IMR-90 (cell line): ENCODE measurements at places on chromosomes 12 and 14.
A peak's percentile ranks its signal among the peaks of the same experiment; 100 is the strongest.

DNA sequence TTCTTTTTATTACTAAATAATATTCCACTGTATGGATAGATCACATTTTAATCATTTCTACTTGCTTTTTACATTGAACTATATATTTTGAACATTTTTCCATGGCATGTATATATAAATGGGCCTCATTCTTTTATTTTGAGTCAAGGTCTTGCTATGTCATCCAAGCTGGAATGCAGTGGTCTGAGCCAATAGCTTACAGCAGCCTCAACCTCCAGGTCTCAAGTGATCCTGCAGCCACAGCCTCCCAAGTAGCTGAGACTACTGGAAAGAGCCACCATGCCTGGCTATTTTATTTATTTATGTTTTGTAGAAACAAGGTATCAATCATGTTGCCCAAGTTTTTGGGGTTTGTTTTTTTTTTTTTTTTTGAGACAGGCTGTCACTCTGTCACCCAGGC, 7.6 kb downstream of the FCF1 start:
- H3K27me3 ChIP-seq: no peaks in the 10 kb centered on the region
- H3K27ac ChIP-seq: no peak overlapping the region
- H3K36me3 ChIP-seq: peaks cover 18% of the 10 kb centered on the region
- H3K4me1 ChIP-seq: no peaks in the 10 kb centered on the region
- no peak overlapping the region for H3K4me3 ChIP-seq

- H3K4me1 ChIP-seq: peaks cover 12% of the 10 kb centered on the region
- H3K36me3 ChIP-seq: peaks cover 12% of the 10 kb centered on the region
- H3K4me3 ChIP-seq: peak overlapping the region; percentile 59
- DNase-seq: peak; percentile 83
These were observed 2.4 kb upstream of the NAB2 start for GRCh38 chr12:57086493-57087009.

DNA sequence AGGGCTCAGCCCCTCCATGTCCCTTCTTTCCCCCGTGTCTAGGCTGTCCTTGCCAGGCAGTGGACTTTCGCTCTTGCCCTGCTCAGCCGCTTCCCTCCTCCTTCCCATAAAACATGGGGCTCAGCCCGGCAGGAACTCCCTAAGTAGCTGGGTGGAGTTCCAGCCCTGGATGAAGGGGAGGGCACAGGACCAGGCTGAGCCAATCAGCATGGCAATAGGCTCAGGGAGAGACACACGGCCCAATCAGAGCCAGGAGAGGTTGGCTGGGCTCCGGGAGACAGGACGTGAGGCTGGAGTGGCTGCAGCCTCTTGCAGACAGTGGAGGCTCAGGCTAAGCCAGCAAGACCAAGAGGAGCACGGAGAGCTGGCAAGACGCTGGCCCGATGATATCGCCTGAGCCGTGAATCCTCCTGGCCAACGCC, 54.3 kb downstream of the GALNT9 start:
- peaks cover 22% of the 10 kb centered on the region; the same call in 1 of the 2 replicates for H3K27me3 ChIP-seq
- no peaks in the 10 kb centered on the region for H3K36me3 ChIP-seq
- H3K4me1 ChIP-seq: no peaks in the 10 kb centered on the region
- no peak overlapping the region for H3K4me3 ChIP-seq
- H3K27ac ChIP-seq: no peak overlapping the region

DNA sequence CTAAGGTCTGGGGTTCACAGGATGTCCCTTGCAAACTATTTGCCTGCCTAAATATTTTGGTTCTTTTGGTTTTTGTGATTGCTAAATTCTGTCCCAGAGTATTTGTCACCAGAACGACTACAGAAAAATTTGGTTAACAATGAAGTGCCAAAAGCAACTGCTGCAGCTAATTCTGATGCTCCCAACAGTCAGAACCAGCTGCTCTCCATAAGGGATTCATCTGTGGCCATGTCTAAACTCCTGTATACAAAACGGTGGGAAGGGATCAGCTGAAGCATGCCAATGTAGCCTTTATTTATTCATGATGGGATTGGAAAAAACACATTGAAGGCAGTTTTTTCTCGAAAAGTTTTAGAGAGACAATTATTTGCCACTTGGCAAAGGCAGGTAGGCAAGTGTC, 29.3 kb upstream of the PELI2 start:
- no peak overlapping the region for H3K27ac ChIP-seq
- no peak for DNase-seq
- H3K4me3 ChIP-seq: no peak overlapping the region
- peaks cover 2% of the 10 kb centered on the region; the same call in 1 of the 2 replicates for H3K4me1 ChIP-seq
- no peaks in the 10 kb centered on the region for H3K36me3 ChIP-seq

- no peak overlapping the region for H3K4me3 ChIP-seq
- no peaks in the 10 kb centered on the region for H3K27me3 ChIP-seq
- H3K4me1 ChIP-seq: no peaks in the 10 kb centered on the region
- H3K27ac ChIP-seq: no peak overlapping the region
- H3K36me3 ChIP-seq: no peaks in the 10 kb centered on the region
- DNase-seq: no peak
These were observed 77.7 kb downstream of the MAP3K9 start for GRCh38 chr14:70731447-70732239.

DNA sequence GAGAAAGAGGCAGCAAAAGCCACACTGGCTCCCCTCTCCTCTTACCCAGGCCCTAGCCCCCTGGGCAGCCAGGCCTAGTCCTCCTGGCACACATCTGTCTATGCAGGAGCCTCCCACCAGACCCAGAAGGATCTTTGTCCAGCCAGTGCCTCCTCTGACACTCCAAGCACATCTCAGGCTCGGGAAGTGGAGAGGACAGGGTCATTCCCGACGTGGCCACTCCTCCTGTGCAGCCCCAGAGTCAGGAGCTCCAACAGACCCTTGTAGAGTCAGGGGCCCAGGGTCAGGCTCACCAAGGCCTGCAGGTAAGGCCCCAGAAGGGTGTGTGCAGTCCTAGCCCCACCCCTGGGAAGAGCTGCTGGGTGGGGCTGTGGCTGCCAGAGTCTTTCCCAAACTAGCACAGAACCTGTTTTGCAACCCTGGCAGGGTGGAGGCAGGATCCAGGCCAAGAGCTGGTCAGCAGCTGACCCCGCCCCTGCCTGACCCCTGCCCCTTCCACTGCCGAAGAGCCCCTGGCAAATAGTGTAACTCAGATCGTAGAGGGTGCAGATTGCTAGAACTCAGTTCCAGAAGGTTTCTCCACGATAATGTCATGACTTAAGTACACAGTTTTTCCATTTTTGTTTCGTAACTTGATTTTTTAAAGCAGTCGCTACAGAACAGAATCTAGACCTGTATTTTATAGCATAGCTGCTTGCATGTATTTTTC, 26.6 kb upstream of the PNMA1 start:
- peak overlapping the region; percentile 50; the same call in 1 of the 2 replicates for H3K27ac ChIP-seq
- H3K27me3 ChIP-seq: no peaks in the 10 kb centered on the region
- H3K4me1 ChIP-seq: peaks cover 51% of the 10 kb centered on the region
- peaks cover 26% of the 10 kb centered on the region for H3K36me3 ChIP-seq

DNA sequence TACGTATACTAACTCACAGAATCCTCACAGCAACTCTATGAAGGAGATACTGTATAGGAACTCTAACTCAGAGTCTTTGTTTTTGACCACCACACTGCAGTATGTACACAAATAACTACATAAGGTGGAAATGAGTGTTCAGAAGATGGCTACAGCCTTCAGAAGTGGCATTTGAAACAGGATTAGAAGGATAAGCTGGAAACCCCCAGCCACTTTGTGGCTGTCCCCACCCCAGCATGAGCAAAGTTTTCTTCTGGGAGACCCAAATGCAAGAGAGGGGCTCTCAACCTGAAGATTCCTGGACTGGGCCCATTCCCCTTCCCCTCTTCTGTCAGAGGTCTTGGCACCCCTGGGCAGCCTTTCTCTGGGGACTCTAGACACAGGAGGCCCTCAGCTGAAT, 43.2 kb upstream of the PNMA1 start:
- H3K27me3 ChIP-seq: no peaks in the 10 kb centered on the region
- H3K27ac ChIP-seq: no peak overlapping the region; the same call in 1 of the 2 replicates
- DNase-seq: no peak

GRCh38 chr12:124098887-124099286, 125.9 kb downstream of the ZNF664 start:
- no peak for DNase-seq
- H3K27ac ChIP-seq: no peak overlapping the region
- H3K27me3 ChIP-seq: peaks cover 36% of the 10 kb centered on the region
- no peaks in the 10 kb centered on the region for H3K4me1 ChIP-seq
- H3K36me3 ChIP-seq: no peaks in the 10 kb centered on the region

GRCh38 chr14:57378661-57379060, 11.7 kb upstream of the NAA30 start:
- H3K4me1 ChIP-seq: peaks cover 8% of the 10 kb centered on the region; the same call in 1 of the 2 replicates
- H3K27ac ChIP-seq: no peak overlapping the region
- no peaks in the 10 kb centered on the region for H3K27me3 ChIP-seq
- peak; percentile 14 for DNase-seq

DNA sequence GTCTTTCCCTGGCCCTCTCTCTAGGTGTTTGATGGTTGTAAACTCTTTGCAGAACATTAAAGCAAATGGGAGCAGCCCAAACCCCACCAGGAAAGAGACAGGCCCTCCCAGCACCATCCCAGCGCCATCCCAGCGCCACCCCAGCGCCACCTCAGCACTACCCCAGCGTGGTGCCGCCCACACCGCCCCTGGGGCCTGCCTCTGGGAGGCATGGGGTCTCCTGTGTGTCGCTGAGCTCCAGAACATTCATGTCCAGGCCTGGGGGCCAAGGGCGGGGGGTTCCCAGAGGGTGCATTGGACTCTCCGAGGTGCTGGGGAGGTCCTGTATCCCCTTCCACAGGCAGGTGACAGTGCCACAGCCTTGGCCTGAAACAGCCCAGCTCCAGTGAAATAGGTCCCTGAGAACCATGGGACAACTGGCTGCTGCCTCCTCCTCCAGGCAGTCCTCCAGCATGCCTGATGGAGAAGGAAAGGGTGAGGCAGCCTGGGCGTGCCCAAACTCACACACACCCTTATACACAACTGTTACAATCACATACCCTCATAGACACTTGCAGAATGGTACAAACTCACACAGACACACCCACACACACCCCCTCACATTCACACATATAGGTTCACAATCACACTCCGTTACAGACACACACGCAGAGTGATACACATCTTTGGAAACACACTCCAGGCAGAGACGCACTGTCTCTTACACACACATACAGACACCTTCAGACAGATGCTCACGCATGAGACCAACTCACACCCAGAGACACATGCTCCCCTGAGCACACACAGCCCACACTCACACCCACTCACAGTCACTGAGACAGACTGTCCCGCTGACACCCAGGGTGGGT, 44.4 kb upstream of the NCOR2 start:
- peaks cover 2% of the 10 kb centered on the region; the same call in 1 of the 2 replicates for H3K4me1 ChIP-seq
- peaks cover 14% of the 10 kb centered on the region for H3K27me3 ChIP-seq
- no peak overlapping the region for H3K4me3 ChIP-seq
- no peaks in the 10 kb centered on the region for H3K36me3 ChIP-seq
- no peak overlapping the region for H3K27ac ChIP-seq
- DNase-seq: no peak

GRCh38 chr14:74133833-74134481, 49.2 kb downstream of the LIN52 start:
- no peak overlapping the region for H3K4me3 ChIP-seq
- H3K36me3 ChIP-seq: no peaks in the 10 kb centered on the region
- no peaks in the 10 kb centered on the region for H3K4me1 ChIP-seq
- no peak overlapping the region for H3K27ac ChIP-seq

- no peaks in the 10 kb centered on the region for H3K27me3 ChIP-seq
- H3K4me1 ChIP-seq: peaks cover 18% of the 10 kb centered on the region
- no peaks in the 10 kb centered on the region for H3K36me3 ChIP-seq
- no peak overlapping the region for H3K4me3 ChIP-seq
- DNase-seq: no peak
- H3K27ac ChIP-seq: no peak overlapping the region
These were observed 2.7 kb downstream of the APPL2 start for GRCh38 chr12:105233041-105233905.

DNA sequence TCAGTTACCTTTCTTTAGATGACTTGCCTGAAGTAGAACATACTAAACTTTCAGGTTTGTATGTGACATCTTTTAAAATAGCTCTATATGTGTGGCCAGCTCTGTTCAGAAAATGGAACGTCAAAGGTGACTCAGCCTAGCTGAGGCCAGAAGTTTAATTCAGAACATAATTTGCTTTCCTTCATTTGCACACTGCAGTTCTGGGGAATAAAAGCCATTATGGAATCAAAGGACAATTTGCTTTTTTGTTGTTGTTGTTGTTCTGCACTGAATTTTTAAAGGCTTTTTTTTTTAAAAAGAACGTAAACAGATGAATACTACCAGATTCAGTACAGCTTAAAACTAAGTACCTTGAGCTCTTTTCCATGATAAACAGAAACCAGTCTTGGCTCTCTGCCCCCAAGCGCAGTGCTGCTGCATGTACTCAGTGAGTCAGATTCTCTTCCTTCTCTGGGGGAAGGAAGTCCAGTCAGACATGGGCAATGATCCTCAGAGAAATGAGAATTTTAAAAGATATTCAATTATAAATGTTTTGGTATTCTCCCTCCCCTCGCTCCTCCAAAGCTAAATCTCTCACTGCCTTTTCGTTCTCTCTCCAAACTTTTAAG, 644.2 kb downstream of the NOVA1 start:
- no peaks in the 10 kb centered on the region for H3K4me1 ChIP-seq
- H3K36me3 ChIP-seq: no peaks in the 10 kb centered on the region
- H3K4me3 ChIP-seq: no peak overlapping the region
- no peaks in the 10 kb centered on the region for H3K27me3 ChIP-seq
- H3K27ac ChIP-seq: no peak overlapping the region

- peaks cover 23% of the 10 kb centered on the region for H3K27me3 ChIP-seq
- peak; percentile 56 for DNase-seq
- no peak overlapping the region for H3K27ac ChIP-seq
- no peaks in the 10 kb centered on the region for H3K4me1 ChIP-seq
These were observed 30.9 kb downstream of the LRTM2 start for GRCh38 chr12:1851151-1851701.

GRCh38 chr14:87617079-87617478, 375.9 kb downstream of the GALC start:
- no peak overlapping the region for H3K4me3 ChIP-seq
- no peaks in the 10 kb centered on the region for H3K4me1 ChIP-seq
- no peak overlapping the region for H3K27ac ChIP-seq
- no peaks in the 10 kb centered on the region for H3K27me3 ChIP-seq
- H3K36me3 ChIP-seq: no peaks in the 10 kb centered on the region

GRCh38 chr12:77054851-77055250, 10.5 kb downstream of the E2F7 start:
- DNase-seq: no peak
- no peaks in the 10 kb centered on the region for H3K27me3 ChIP-seq
- H3K36me3 ChIP-seq: peaks cover 1% of the 10 kb centered on the region; the same call in 1 of the 2 replicates
- H3K4me3 ChIP-seq: no peak overlapping the region

- H3K27me3 ChIP-seq: no peaks in the 10 kb centered on the region
- H3K4me3 ChIP-seq: no peak overlapping the region
- DNase-seq: peak; percentile 98
These were observed 105.2 kb downstream of the RBM19 start for GRCh38 chr12:113860950-113861349.

DNA sequence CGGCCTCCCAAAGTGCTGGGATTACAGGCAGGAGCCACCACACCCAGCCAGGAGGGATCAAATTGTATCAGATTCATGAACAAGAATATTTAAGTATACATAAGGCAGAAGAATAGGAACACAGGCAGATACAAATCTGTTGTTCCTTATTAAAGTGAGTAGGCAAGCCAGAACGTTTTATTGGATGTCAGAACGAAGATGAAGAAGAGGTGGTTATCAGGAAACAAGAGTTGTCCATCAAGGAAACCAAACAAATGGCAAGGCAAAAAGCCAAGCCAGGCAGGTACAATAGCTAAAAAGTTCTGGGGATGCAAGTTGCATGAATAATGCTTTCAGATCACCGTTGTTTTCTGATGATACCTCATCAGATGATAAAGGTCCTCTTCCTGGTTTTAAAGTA, 31.1 kb upstream of the BAZ1A start:
- no peak for DNase-seq
- H3K4me1 ChIP-seq: no peaks in the 10 kb centered on the region
